Lung microvascular endothelial cell (primary cell): ENCODE measurements at places on chromosomes 6 and 20. TPM values are rescaled to one million over a fixed set of nuclear protein-coding genes. Genes with fewer than 3 reads are reported as not detected.

The SAMD3 gene
- not detected in 2 replicates for total RNA-seq

GRCh38 chr6:58419321-58419720, 1101.9 kb downstream of the PRIM2 start:
- no peak for DNase-seq

The CST7 gene
- not detected in 2 replicates for total RNA-seq

DNA sequence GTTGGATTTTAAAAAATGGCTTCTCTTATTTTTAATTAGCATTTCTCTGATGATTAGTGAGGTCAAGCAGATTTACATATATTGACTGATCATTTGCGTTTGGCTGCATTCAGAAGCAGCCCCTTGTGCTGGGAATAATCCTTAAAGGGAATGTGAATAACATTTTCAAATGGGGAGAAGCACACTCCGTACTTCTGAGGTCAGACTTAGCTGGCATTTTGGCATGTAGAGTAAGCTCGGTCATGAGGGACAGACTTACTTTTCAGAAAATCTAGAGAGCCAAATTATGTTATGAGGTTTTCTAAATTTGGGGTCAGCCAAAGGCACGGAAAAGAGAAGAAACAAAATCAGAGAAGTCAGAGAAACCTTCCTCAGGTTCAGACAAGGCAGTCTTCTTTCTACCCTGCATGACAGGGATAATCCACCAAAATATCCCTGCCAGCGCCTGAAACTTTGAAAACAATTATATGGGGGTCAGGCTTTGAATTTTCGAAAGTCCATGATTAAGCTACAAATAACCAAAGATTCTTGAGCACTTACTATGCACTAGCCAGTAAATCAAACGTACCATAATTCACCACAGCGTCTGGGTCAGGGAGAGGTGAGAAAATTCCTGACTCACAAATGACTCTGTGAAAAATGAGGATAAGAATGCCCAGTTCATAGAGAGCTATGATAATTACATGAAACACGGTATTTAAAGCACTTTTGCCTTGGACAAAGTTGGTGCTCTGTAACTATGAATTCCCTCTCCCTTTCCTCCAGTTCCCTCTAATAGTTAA, 44.9 kb downstream of the ADAT2 start:
- DNase-seq: no peak

- peak; percentile 56 for DNase-seq
Observed at GRCh38 chr20:58458342-58459057, 56.7 kb downstream of the APCDD1L start.

DNA sequence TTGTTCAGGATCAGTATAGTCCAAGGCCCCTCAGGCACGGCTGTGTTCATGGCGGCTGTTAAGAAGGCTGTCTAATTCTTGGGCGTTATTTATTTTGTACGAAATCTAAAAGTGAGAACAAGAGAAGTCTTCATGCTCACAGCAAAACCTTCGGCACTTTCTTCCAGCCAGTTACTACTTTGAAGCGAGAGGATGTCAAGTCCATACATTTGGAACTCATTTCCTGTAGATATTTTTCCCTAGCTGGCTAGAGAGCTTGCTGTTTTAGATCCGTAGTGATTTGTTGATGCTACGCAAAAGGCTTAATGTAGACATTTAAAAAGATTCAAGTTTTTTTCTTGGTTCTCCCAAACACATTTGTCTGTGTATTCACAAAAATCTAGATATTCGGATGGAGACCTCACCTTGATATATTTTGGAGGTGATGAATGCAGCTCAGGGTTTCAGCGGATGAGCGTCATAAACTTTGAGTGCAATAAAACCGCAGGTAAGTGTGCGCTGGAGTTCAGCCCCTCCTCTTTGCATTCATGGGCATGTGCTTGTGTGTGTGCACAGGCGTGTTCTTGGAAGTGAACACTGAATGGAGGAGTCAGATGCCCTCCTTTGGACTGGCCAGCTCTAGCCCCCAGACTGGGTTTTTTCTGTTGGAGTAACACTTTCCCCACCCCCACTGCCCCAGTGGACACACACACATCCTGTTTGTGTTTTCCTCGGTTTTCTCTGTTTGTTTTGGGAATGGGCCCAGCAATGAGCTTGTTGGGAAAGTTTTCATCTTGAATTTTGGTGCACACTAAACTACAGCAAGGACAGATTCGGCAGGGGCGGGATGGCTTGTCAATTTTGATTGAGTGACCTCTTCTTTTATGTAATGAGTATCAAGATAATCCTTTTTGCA, 65.4 kb downstream of the IGF2R start:
- DNase-seq: peak; percentile 11

GRCh38 chr20:46801003-46801702, 91.7 kb downstream of the SLC2A10 start:
- no peak for DNase-seq

- no peak for DNase-seq
Observed at GRCh38 chr6:132612449-132613108, 11.5 kb downstream of the TAAR2 start.

DNA sequence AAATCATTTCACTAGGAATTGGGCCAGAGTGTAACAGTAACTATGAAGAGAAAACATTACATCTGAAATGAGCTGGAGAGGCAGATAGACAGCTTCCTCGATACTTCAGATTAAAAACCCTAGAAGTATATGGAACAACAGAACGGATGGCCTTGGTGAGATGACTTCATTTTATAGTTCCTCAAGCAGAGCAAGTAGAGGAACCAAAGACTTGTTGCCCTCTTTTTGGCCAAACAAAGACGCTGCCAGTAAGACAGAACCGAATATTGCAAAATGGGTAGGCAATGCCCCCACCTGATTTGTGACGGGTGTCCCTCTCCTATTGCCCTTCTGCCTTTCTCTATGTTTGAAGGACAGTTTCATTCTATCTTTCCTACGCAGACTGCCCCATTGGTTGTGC, 53.5 kb downstream of the AGPAT4 start:
- DNase-seq: no peak

The SPATS1 gene
- total RNA-seq: not detected in 2 replicates

GRCh38 chr6:47362857-47363461, 53.3 kb upstream of the TNFRSF21 start:
- DNase-seq: no peak

GRCh38 chr6:132131758-132132157, 180.6 kb upstream of the CCN2 start:
- DNase-seq: peak; percentile 92

DNA sequence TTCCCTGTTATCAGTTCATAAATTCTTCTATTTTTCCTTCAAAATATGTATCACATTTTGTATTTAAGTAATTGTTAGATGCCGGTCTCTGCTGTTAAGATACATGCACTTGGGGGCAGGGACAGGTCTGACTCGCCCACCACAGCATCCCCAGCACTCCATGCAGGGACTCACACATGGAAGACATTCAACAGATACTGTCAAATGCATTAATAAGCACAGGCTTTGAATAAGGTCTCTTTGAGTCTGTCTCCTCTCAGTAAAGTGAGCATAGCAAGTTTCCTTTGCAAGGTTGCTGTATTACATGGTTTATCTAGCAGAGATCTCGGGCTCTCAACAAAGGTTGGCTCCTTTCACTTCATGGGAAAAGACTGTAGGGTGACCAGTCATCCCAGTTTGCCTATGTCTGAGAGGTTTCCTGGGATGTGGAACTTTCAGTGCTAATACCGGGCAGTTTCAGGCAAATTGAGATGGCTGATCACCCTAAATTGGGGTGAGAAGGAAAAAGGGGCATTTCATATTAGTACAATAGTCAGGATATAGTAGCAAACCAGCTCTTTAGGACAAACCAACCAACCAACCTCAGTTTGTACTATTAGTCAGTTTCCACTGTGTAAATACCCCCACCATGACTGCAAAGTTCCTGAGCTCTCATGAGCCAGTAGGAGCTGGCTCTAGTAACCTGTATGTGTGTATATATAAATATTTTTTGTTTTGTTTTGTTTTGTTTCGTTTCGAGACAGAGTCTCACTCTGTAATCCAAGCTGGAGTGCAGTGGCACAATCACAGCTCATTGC, 15.0 kb downstream of the JPH2 start:
- DNase-seq: no peak

- DNase-seq: peak; percentile 3
Observed at GRCh38 chr6:77178821-77179220, 284.5 kb downstream of the HTR1B start.

- peak; percentile 80 for DNase-seq
Observed at GRCh38 chr6:125191916-125192609, 38.5 kb downstream of the TPD52L1 start.

DNA sequence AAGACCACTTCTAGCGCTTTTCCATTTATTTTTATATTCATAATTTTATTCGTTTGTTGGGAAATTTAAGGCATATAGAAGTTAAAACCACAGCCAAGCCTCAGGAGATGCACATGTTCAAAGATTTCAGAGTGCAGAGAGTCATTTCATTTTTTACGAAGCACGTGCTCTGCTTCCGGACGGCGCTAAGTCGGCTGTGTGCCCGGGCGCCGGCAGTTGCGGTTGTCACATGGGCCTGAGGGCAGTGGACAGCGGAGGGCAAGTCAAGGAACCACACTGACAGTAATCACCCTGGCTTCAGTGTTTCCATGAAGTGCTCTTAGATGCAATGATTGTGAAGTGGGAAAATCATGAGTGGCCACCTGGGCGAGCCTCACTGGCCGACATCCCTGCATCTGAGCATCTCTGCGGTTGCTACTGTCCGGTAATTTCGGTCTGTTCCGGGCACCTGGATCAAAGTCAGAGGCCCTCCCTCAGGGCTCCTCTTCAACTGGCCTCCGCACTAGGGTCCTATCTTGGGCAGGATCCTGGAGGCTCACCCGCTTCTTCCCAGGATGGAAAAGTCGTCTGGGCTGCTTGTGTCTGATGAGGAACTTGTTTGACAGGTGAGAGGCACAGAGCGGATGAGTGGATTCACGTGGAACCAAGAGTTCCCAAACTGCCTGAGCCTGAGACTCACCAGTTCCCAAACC, 90.8 kb downstream of the DACT2 start:
- DNase-seq: no peak

The MCM9 gene
- total RNA-seq: 9.2 and 11.7 TPM in 2 replicates

- DNase-seq: no peak
Observed at GRCh38 chr20:5354901-5355300, 38.1 kb upstream of the PROKR2 start.

The ADAT2 gene
- 2.2 and 3.6 TPM in 2 replicates for total RNA-seq

DNA sequence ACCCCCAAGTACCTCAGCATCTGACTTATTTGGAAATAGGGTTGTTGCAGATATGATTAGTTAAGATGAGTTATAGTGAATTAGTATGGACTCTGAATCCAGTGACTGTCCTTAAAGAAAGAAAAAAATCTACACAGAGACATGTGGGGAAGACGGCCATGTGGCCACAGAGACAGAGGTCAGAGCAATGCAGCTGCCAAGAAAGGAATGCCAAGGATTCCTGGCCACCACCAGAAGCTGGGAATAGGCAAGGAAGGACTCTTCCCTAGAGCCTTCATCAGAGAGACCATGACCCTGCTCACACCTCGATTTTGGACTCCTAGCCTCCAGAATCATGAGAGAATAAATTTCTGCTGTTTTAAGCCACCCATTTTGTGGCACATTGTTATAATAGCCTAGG, 81.8 kb downstream of the FYN start:
- no peak for DNase-seq

The R3HDML gene
- total RNA-seq: not detected in 2 replicates

The SLC9A8 gene
- total RNA-seq: 4.6 and 10.3 TPM in 2 replicates

The PRKN gene
- total RNA-seq: under 0.01 and 0.40 TPM in 2 replicates

The DBNDD2 gene
- 5.0 and 5.2 TPM in 2 replicates for total RNA-seq

The EPB41L1 gene
- total RNA-seq: 5.4 and 14.3 TPM in 2 replicates

The HSP90AB1 gene
- 317 and 430 TPM in 2 replicates for total RNA-seq

- DNase-seq: no peak
Observed at GRCh38 chr6:63465750-63466149, 106.5 kb upstream of the LOC128125822 start.

- DNase-seq: no peak
Observed at GRCh38 chr6:106525107-106525881, 104.0 kb downstream of the RTN4IP1 start.

The TINAG gene
- total RNA-seq: not detected in 2 replicates

DNA sequence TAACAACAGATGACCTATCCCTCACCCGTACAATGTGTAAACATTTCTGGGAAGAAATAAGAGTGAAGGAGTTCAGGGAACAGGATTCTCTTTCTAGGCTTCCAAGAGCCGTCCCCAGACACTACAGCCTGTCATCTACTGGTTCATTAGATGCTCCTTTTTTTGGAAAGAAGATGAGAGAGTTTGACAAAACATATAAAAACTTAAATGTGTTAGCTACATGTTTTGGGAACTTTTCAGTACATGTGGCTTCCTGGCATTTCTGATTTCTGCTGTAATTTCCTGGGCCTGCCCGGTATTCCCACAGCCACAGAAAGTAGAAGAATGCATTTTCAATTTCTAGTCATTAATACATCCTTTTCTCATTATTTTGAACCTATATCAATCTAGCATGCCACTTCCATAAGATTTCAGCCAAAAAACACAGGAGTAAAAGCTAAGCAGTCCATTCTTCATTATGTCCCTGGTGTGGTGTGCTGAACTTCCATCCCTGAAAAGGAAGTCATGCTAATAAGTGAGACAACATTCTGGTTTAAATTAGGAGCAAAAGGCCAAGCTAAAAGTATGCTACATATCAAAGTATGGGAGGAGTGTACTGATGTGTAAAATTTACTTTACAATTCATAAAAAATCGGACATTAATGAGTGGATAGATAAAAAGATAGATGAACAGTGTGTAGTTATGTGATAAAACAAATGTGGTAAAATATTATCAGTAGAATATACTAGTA, 198.2 kb downstream of the WDR27 start:
- no peak for DNase-seq

- DNase-seq: no peak
Observed at GRCh38 chr20:2260250-2260649, 35.6 kb upstream of the TGM3 start.

The MTFR2 gene
- total RNA-seq: 0.60 and 1.1 TPM in 2 replicates

The IMPG1 gene
- not detected in 2 replicates for total RNA-seq

The COL9A1 gene
- not detected in 2 replicates for total RNA-seq

GRCh38 chr6:74087899-74088298, 391.9 kb downstream of the CD109 start:
- DNase-seq: peak; percentile 71

- DNase-seq: no peak
Observed at GRCh38 chr6:6460416-6460815, 128.1 kb upstream of the LY86 start.

DNA sequence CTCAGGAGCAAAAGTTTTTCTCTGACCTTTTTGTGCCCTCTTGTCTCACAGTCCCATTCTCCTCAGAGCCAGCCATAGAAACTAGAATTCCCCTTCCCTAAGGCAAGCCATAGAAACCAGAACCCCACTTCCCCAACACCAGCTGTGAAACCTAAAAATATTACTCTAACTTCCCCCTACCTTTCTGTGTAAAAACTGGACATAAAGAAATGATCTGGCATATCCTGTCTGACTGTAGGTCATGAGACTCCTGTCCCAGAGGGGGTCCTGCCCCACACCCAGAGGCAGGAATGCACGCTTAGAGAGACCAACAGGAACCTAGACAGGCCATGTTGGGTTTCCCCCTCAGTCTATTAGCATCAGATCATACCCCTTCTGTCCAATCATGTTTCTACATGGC, 140.6 kb upstream of the SLC22A16 start:
- no peak for DNase-seq

- DNase-seq: no peak
Observed at GRCh38 chr6:12096342-12096741, 84.2 kb downstream of the HIVEP1 start.
